CD14-positive monocyte (primary cell): ENCODE measurements at places on chromosomes 5 and 9.

GRCh38 chr9:136686794-136687711 lies at the start of gene AGPAT2:
AGPAT2 (minus strand) TSS chr9:136687457; CDS start chr9:136687357, 100 bp downstream.
- peak; percentile 74 for DNase-seq

- no peak for DNase-seq
Observed at GRCh38 chr9:35912791-35913400, 3.6 kb downstream of the SPAAR start.

DNA sequence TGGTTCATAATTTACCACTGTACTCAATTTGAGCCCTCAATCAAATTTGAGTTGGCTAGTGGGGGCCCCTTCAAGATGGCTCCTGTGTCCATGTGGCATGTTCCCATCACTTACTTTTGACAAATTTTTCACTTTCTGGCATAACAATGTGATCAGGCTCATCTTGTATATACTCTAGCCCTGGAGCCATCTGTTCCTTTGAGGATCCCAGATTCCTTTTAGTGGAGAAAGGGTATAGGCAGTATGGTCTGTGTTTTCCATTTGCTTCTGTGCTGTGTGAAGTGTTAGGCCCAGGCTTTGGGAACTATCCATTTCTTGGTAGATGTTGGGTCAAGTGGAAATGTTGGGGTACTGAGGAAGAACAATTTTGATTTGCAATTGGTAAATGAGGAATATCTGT lies 45.7 kb downstream of the SH3GL2 start:
- DNase-seq, result no peak

- no peak for DNase-seq
Observed at GRCh38 chr9:126125177-126125576, 201.5 kb upstream of the MVB12B start.

DNA sequence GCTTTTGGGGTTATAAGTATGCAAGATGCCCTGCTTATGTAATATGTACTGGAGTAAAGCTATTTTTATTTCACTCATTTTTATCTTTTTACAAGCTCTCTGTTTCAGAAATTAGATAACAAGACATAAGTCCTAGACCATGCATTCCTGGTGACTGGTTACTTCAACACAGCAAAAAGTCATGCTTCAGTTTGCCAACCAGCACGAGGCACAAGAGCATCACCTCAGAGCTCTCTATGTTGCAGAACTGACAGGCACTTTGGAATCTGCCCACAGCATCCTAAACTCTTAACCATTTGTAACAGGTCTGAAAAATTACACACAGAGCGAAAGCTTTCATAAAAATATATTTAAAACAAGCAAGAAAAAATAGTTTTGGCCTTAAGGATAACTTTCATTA lies 112.8 kb downstream of the MARCHF11 start:
- no peak for DNase-seq

DNA sequence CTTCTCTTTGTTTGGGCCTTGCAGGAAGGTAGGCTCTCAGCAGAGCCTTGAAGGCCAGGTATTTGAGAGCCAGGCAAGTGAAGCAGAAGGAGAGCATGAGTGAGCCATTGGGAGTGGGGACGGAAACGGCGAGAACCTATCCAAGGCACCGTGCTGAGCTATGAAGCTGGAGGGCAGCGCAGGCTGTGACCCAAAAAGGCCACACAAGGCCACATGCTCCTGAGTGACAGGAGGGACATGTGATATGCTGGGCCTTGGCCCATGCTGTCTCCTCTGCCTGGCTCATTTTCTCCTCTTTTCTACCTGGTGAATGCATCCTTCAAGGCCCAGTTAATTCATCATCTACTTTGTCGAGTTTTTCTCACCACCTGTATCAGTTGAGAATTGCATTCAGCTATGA lies 136.3 kb downstream of the PALM2AKAP2 start:
- no peak for DNase-seq

DNA sequence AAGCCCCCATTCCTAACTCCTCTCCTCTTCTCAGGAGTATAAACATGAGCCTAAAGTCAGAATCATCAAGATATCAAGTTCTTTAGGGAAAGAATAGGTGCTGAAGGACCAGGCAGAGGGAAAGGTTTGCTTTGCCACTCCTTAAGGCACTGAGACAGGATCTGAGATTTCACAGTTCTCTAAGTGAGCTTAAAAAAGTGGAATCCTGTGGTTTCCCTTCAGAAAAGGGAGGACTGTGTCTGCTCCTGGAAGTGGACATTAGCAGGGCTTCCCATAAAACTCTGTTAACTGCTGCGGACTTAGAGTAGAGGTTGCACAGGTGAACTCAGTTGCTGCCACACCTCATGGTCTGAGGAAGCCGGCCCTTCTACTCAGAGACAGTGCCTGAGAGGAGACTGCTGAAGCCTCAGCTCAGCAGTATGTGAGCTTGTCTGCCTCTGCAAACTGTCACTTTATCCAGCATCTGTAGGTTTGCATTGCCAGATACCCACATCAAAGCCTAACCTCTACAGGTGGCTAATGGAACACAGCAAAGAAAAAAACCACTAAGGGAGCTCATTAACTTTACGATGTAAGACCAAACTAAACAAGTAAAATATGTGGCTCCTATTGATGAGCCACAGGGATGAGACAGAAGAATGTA lies 42.9 kb downstream of the RIC1 start:
- no peak for DNase-seq

- DNase-seq, result no peak
Observed at GRCh38 chr5:124584991-124585715, 161.3 kb downstream of the ZNF608 start.

- peak; percentile 54 for DNase-seq
Observed at GRCh38 chr9:92763721-92764380, 782 bp downstream of the BICD2 start.

- no peak for DNase-seq
Observed at GRCh38 chr5:8329773-8330172, 460.8 kb downstream of the MTRR start.

DNA sequence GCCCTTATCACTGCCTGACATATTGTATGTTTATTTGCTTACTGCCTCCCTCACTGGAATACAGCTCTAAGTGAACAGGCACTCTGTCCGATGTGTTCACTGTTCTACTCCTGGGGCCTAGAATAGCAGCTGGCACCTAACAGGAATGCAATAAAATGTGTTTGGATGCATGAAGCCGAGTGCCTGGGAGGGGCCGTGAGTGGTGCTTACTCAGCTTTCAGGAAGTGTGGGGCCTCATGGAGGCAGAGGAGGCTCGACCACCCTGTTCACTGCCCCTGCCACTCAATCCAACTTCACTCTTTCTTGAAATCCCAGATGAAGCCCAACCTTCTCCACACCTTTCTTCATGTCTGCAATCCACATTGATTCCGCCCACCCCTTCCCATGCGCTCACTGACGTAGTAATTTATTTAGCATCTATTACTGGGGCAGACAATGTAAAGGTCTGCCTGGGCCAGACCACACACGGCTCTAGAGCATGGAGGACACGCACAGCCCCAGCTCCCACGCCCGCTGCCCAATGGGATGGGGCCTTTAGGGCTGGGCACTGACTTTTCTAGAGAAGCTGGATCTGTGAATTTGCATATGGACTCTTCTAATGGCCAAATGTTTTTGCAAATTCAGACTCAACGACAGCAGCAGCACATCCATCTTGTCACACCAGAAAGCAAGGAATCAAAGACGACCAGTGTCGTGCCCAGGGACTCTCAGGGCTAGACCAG lies 21.3 kb downstream of the TBC1D9B start:
- DNase-seq, result no peak
